Occipital lobe (tissue), 3 donors: ENCODE measurements at places on chromosomes 5 and 9. TPM values are rescaled to one million over a fixed set of nuclear protein-coding genes. Genes with fewer than 3 reads are reported as not detected.

DNA sequence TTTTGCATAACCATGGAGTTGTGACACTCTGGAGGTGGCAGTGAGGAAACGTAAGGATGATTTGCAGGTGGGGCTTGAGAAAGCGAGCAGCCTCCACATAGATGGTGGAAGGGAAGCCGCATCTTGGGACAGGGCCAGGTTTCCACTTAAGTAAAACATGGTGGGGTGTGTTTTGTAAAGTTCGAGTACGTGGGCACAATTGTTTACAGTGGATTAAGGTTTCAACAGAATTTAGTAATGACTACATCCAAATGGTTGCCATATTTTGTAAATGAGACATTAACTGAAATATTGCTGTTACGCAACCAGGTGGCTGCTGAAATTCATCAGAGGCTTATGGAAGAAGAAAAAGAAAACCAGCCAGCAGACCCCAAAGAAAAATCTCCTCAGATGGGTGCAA, 85.4 kb upstream of the IL7R start:
- no peak for DNase-seq

The CEP72 gene
- 5.9 TPM for total RNA-seq

- DNase-seq: no peak
These were observed 471 bp upstream of the GHR start for GRCh38 chr5:42422656-42423280.

- DNase-seq: no peak
These were observed 141.1 kb downstream of the AUH start for GRCh38 chr9:91220491-91221135.

- DNase-seq: peak; percentile 66
These were observed at the start of gene FAXDC2 for GRCh38 chr5:154850255-154851062. Gene FAXDC2, minus strand, starts transcription at chr5:154850603. Its CDS starts 12,425 bp downstream, at chr5:154838178.

DNA sequence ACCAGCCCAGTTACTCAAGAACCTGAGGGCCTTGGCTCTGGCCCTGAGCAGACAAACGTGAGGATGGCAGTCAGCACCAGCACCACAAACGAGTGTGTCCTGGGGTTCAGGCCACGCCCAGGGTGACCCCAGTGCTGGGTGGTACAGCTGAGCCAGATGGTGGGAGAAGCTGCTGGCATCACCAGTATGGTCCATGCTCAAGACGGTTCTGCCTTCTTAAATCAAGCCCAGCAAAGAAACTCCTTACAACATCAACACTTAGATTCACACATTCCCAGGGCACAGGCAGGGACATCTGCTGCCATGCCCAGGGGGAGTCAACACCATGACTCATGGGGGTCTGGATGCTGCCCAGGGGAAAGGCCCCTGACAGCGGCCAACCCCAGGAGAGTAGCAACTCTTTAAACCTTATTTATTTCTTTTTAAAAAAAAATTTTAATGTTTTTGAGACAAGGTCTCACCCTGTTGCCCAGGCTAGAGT, 31.3 kb downstream of the IPPK start:
- DNase-seq: no peak

DNA sequence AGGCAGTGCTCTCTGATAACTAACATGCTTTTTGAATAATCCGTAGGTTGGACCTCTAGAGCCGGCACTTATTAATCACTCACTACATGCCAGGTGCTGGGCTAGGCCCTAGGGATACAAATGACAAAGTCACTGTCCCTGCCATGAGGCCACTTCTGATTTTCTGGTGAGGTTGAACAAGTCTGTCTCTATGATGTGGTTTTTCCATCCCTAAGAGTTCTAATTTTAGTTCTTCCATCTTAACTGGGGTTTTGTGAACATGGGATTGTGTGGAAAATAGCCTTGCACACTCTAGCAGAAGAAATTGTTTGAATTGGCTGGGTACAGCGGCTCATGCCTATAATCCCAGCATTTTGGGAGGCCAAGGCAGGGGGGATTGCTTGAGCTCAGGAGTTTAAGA, 64.6 kb downstream of the IL31RA start:
- DNase-seq: no peak

GRCh38 chr9:109789971-109790370, 10.0 kb downstream of the PALM2AKAP2 start:
- no peak for DNase-seq

DNA sequence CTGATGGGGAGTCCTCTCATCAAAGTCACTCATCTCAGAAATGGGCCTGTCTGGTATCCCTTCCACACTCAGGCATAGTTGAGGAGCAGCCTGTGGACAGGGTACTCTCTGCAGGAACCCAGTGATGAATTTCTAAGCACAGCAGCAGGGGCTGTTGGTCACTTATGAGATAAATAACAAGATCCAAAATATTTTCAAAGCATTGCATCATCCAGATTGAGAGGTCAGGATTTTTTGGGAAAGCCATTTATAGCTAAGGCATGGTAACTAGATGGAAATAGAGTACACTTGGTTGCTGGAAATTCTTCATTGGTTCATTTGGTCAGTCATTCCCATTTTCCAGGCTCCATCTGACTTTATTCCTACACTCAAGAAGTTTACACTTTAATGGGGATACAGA, 246.8 kb upstream of the RAI14 start:
- DNase-seq: no peak

- no peak for DNase-seq
These were observed 55.6 kb downstream of the GNA14 start for GRCh38 chr9:77592476-77592875.
